Fibroblast of skin of right biceps (primary cell): ENCODE measurements at places on chromosomes 7 and 10.

GRCh38 chr7:27901028-27901760 is 161.2 kb downstream of the TAX1BP1 start:
- DNase-seq: peak; percentile 71

- DNase-seq: no peak
Observed at GRCh38 chr10:12160664-12161063, 31.2 kb downstream of the SEC61A2 start.

DNA sequence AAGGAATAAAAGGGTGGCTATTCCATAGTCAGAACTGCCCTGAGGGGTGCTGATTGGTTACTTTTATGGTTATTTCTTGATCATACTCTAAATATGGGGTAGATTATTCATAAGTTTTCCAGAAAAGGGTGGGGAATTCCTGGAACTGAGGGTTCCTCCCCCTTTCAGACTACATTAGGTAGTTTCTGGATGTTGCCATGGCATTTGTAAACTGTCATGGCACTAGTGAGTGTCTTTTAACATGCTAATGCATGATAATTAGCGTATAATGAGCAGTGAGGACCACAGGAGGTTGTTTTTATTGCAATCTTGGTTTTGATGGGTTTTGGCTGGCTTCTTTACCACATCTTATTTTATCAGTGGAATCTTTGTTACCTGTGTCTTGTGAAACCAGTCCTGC is 26.5 kb upstream of the POT1 start:
- DNase-seq: no peak

GRCh38 chr10:71372882-71373495 is 23.7 kb upstream of the CDH23 start:
- peak; percentile 71 for DNase-seq

DNA sequence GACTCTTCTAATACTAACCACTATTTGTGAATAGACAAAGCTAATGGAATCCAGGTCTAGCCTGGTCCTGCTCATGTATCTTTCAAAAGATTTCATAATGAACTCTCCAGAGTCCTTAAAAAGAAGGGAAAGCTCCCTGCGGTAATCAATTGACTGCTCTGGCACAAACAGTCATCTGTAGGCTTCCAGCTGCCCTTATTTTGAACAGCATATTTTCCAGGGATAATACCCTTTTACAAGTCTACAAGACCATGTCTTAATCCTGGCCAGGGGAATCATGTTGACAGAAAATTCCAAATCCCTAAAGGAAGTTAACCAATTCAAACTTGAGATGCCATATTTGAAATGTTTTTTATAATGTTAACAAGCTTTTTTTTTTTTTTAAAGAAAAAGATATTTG is 34.6 kb downstream of the ADAM12 start:
- DNase-seq: no peak

DNA sequence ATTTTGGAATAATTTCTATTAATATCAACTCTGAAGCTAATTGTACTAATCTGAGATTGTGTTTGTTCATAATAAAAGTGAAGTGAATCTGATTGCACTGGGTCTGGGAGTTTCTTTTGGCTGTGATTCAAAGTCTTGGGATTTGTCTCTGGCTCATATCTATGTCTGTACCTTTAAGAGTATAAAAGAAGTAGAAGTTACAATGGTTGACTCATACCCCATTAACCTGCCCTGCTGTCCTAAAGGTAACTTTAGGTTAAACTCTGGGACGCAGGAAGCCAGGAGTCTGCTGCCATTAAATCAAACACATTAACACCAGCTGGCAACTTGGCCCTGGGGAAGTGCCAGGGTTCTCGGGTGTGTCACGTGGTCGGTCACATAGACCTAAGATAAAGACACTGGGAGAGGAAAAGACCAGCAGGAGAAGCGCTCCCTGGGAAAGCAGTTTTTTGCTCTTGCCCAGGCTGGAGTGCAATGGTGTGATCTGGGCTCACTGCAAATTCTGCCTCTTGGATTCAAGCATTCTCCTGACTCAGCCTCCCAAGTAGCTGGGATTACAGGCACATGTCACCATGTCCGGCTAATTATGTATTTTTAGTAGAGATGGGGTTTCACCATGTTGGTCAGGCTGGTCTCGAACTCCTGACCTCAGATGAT is 17.8 kb downstream of the SCD start:
- DNase-seq: peak; percentile 70
